Activated CD8-positive, alpha-beta memory T cell treated with anti-CD3 and anti-CD28 coated beads for 36 hours (primary cell): ENCODE measurements at places on chromosomes 16 and 17. TPM values are rescaled to one million over a fixed set of nuclear protein-coding genes. Genes with fewer than 3 reads are reported as not detected.

Gene EFNB3
- total RNA-seq: not detected

Gene RASL10B
- total RNA-seq: 0.73 TPM

Gene NOXO1
- 0.23 TPM for total RNA-seq

Gene NME1
- total RNA-seq: 454 TPM

Gene SLC47A1
- 0.27 TPM for total RNA-seq

Gene TNFRSF13B
- not detected for total RNA-seq

Gene CNEP1R1
- 20.7 TPM for total RNA-seq

Gene C17orf50
- total RNA-seq: not detected

Gene FNDC8
- not detected for total RNA-seq
